SK-N-SH (cell line): ENCODE measurements at places on chromosomes 12 and 14.
A peak's percentile ranks its signal among the peaks of the same experiment; 100 is the strongest.

- DNase-seq = no peak
These were observed 82.4 kb downstream of the SLC5A8 start for GRCh38 chr12:101127521-101128219.

DNA sequence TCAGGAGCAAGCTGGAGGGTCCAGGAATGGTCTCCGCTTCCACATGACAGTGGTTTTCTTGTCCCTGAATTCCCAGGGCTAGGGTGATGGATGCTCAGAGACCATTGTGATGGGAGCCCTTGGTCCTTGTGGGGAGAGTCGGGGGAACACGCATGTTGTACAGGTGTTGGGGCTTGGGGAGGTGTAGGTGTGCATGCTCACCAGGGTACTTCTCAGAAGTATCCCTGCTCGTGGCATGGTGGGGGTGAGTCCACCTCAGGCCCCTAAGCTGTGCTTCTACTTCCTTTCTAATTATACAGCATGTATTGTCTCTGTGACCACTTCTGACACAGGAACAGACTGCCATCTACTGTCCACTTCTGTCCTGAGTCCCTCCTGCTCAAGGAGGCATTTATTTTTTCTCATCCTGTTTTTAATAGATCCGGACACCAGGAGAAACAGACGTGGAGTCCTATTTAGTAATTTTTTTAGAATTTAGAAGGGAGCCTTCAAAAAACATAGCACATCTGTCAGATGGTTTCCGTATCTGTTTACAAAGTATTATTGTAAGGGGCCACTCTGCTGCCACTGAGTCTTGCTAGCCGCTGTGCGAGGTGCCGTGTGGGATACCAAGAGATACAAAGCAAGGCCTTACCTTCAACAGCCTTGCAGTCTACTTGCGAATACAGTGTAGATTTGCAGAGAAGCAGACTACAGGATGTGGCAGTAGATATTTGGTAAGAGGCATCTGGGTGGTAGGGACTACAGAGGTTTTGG lies 10.5 kb downstream of the NTF3 start:
- peak; percentile 55 for DNase-seq

DNA sequence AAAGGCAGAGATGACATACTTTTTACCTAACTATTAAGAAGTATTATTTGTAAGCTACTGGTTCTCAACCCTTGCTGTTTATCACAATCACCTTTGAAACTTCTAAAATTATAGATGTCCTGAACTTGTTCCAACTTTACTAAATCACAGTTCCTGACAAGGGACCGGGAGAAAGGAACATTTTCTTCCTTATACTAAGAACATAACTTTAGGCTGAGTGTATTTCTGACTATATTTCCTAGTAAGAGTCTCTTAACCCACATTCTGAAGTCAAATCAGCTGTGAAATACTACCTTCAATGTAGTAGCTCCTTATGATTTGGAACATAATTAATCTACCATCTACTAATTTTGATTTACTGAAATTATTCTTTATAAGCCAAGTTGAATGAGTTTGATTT lies 80.2 kb downstream of the BAZ1A start:
- no peak for DNase-seq

GRCh38 chr12:79818856-79819255 lies 116.0 kb downstream of the PPP1R12A start:
- no peak for DNase-seq

DNA sequence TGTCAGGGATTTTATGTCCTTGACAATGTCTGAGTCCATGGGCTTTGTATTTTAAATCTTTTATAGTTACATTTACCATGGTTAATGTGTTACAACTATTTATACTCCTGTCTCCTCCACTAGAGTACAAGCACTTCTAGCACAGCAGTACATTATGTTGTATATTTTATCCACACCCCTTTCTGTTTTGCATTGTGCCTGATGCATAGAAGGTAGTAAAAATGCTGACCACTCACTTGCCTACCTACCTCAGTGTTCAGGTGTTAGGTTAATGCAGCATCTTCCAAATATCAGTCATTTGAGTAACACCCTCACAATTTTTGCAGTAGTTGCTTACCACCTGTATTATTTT lies 31.1 kb upstream of the SLC38A2 start:
- no peak for DNase-seq

- peak; percentile 12 for DNase-seq
These were observed 939 bp downstream of the TGFB3 start for GRCh38 chr14:75980856-75981255.

- DNase-seq = peak; percentile 21
These were observed 24.7 kb upstream of the BEGAIN start for GRCh38 chr14:100611811-100612480.

- DNase-seq = no peak
These were observed 19.1 kb downstream of the LRCOL1 start for GRCh38 chr12:132591107-132591935.

- no peak for DNase-seq
These were observed 20.5 kb downstream of the AKT1 start for GRCh38 chr14:104775073-104775489.

- DNase-seq = no peak
These were observed 445.0 kb downstream of the GXYLT1 start for GRCh38 chr12:41699658-41700057.

GRCh38 chr12:132176920-132177551 lies 32.8 kb downstream of the NOC4L start:
- DNase-seq = no peak

GRCh38 chr14:21476523-21476924 lies 235 bp downstream of the RAB2B start:
- peak; percentile 83 for DNase-seq

DNA sequence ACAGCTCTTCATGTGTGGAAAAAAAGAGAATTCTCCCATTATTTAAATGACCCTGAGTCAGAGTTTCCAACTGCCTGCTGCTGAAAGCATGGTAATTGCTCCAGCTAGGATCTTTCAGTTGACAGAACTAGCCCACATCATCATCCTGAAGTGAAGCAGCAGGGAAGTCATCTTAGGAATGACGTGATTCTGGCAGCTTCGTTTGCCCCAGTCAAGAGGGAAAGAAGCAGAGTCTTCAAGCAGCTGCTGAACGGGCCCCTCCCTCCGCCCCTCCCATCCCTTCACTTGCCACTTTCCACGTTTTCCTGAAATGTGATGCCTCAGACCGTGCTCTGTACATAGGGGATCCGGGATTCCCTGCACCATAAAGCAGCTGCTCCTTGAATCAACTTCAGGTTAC lies 455.0 kb upstream of the TMEM132C start:
- no peak for DNase-seq

DNA sequence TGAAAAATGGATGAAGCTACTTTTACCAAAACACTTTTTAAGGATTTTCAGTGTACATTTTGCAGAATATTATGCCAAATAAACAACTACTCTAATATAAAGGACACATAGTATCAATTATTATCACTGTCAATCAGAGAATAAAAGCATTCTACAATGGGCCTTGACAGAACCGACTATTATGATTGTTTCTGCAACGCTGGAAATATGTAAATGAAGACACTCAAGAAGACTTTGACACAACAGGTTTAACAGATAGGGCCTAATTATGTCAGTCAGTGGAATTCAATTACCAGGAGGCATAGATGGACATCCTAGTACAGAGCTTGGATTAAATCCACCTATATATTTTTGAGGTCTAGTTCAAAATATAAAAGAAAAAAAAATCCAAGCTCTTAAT lies 58.7 kb upstream of the SOX5 start:
- no peak for DNase-seq

DNA sequence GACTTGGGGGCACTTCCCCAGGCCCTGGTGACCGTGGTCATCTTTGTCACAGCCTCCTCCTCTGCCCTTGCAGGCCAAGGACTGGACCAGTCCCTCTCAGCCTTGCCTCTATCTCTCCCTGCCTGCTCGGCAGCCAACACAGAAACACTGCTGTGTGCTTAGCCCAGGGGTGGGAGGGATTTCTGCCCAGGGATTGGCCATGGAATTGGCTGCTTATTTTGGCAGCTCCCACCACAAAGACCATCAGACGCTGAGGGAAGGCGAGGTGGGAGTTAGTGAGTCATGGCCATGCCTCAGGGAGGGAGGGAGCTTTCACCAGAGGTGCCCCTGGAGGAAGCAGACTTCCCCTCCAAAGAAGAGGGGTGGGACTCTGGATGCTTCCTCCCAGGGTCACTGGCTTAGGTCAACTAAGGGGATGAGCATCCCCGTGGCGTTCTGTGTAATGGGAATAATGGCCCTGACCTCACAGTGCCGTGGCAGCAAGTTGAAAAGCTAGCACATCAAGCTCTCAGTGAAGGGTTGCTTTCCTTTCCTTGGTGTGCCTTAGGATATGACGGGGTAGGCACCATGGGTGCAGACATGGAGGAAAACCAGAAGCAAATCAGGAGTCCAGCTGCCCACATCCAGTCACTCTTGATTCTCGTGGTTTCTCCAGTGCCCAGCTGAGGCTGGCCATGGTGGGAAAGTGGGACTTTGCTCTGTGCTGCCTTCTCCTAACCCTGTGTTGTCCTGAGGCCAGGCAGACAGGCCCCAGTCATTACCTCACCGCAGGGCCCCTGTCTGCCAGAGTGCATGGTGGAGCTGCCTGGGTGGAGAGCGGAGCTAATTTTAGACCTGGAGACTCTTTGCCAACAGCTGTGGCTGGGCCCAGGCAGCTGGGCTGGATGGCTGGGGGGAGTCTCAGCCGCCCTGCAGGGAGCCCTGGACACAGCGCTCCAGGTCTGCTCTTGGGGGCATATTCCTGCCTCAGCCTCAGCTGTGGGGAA lies 21.4 kb downstream of the B4GALNT3 start:
- DNase-seq = no peak

DNA sequence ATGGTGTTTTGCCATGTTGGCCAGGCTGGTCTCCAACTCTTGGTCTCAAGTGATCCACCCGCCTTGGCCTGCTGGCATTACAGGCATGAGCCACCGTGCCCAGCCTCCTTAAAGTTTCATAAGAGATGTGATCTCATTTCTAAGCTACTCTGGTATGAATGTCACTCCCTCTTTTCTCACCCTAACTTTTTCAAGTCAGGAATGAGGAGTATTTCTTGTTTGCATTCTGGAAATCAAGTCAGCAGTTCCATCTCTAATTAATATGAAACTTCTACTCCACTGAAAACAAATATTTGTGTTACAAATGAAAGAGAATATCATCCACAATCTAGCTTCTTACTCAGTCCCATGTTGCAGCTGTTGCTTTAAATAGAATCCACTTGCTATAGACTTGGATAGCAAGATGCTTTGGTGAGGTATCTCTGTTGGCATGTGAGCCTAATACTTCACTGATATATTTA lies 61.3 kb downstream of the ARF6 start:
- no peak for DNase-seq

GRCh38 chr12:122059203-122059960 lies 19.2 kb upstream of the MLXIP start:
- DNase-seq = no peak

GRCh38 chr14:104976198-104977007 lies 1.8 kb downstream of the AHNAK2 start:
- DNase-seq = peak; percentile 92

DNA sequence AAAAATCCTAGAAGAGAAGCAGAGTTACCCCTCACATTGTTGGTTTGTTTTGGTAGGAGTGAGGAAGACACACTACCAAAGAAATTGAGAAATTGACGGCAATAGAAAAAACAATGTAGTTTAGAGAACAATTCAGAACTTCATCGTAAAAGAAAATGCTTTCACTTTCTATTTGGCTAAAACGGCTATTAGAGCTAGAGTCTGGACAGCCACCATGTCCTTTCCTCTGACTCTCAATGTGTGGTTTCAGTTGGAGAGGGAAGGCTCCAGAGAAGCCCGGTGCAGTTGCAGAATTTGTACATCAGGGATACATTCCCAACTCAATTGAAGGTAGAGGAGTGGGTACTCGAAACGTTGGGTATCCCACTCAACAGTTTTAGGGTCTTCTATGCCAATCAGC lies 535.3 kb downstream of the GALC start:
- no peak for DNase-seq

- DNase-seq = no peak
These were observed 11.1 kb downstream of the BEST3 start for GRCh38 chr12:69688021-69688420.

- DNase-seq = no peak
These were observed 4.9 kb upstream of the SUSD6 start for GRCh38 chr14:69606258-69607184.

DNA sequence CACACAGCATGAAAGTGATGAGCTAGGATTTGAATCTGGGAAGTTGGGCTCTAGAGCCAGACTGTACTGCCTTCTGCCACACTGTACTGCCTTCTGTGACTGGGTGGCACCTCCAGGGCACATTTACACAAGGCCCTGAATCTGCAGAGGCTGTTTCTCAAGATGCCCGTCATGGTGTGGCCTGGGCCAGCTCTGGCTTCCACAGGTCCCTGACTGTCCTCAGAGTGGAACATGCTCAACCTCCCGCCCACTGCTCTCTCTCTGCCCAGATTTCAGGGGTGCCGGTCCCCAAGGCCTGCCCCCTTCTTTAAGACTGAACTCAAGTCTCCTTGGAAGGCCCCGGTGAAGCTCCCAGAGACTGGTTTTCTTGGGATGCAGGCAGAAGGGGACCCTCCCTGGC lies 50.2 kb downstream of the C14orf132 start:
- no peak for DNase-seq

- DNase-seq = no peak
These were observed 406.9 kb upstream of the SOX5 start for GRCh38 chr12:24356240-24356804.

DNA sequence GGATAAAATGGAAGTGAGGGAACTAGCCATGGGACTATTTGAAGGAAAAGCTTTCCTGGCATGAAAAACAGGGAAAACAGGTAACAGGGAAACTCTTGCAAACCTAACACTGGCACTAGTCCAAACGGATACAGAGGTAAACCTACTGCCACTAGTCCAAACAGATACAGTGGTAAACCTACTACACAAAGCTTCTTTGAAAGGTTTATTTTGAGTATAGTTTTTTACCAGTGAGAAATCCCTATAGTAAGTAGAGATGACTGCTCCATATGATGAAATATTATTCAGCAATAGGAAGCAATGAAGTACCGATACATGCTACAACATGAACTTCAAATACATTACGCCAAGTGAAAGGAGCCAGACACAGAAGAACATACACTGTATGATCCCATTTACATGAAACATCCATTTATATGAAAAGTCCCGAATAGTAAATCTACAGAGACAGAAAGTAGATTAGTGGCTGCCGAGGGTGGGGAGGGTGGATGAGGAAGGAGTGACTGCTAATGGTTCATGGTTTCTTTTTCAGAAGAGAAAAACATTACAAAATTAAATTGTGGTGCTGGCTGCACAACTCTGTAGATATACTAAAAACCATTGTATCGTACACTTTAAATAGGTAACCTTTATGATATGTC lies 25.5 kb downstream of the SPTLC2 start:
- DNase-seq = no peak
